Fibroblast of lung (primary cell): ENCODE measurements at places on chromosomes 7 and 10. TPM values are rescaled to one million over a fixed set of nuclear protein-coding genes. Genes with fewer than 3 reads are reported as not detected.
A peak's percentile ranks its signal among the peaks of the same experiment; 100 is the strongest.

DNA sequence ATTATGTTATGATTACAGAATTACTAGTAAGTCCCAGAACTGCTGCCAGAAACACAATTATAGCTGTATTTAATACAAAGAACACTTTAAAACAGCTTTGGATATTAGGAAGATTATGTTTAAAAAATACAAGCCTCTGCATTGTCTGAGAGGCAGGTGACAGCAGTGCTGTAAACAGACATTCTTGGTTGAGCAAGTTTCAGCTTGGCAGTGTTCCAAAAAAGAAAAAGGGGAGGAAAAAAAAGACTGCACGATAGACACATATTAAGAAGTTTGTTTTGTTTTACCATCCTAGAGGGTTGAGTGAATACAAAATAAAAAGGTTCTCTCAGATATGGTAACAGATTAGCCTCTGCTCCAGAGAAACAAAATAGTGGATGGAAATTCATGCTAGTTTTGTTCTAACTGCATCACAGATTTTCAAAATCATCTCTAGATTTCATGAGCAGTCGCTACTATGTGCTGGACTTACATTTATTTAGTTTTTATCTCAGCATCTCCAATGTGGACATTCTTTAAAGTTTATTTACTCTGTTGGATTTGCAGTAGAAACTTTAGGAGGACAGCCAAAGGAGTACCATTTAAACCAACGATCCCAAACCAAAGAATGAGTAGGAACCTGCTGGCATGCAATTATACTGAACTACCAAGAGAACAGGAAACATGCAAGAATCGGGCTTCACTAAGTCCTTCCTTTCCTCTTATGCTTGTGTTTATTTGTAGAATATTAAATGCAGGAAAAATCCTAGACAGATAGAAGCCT lies 9.0 kb downstream of the FAM204A start:
- DNase-seq = no peak

GRCh38 chr7:42338916-42339540 lies 102.0 kb upstream of the GLI3 start:
- DNase-seq = no peak

DNA sequence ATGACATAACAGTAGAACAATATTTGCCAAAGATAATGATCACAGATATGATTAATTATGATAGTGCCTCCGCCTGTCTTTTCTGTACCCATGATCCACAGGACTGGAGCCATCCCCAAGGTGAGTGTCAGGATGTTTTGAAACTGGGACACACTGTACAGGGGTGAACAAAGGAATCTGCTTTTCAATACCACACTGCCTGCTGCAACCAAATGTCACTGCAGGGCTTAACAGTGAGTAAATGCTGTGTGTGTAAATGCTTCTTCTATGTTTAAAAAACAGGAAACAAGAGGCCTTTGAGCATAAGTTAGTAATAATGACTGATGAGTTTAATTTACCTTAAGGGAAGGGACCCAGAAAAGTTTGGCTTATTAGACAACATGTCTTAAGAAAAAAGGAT lies 65.2 kb downstream of the HBP1 start:
- DNase-seq = no peak

- DNase-seq = no peak
Measured at GRCh38 chr10:17580885-17581284, 36.3 kb downstream of the HACD1 start.

DNA sequence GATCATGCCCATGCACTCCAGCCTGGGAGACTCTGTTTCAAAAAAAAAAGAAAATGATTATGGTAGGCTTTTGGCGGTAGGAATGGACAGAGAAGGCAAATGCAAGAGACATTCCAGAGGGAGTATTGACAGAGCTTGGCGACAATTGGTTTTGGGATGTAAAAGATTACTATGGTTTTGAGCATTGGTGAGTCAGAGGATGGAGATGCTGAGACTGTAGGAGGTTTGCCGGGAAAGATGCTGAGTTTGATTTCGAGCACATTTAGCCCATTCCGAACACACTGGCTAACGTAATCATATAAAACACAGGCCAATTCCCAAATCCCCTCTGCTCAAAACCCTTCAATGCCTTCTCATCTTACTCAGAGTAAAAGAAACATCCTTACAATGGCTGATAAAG lies 161.6 kb upstream of the MKLN1 start:
- peak; percentile 88 for DNase-seq

GRCh38 chr7:47128700-47129099 lies 453.2 kb downstream of the TNS3 start:
- DNase-seq = no peak

DNA sequence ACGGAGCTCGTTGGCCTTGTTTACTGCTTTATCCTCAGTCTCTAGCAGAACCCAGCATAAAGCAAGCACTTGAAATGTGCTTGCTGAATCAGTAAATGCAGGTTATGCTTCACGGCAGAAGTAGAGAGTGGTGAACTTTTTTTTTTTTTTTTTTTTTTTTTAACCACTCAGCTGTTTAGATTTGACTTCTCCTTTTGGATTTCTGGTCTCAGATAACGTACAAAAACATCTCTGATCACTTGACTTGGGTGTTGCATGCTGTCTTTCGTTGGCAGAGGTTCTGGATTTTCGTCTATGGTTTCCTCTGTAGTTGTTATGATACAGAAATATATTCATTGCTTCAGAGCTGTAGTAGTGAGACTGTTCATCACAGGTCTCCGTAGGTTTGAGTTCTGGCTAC lies 242.5 kb upstream of the HABP2 start:
- DNase-seq = no peak

DNA sequence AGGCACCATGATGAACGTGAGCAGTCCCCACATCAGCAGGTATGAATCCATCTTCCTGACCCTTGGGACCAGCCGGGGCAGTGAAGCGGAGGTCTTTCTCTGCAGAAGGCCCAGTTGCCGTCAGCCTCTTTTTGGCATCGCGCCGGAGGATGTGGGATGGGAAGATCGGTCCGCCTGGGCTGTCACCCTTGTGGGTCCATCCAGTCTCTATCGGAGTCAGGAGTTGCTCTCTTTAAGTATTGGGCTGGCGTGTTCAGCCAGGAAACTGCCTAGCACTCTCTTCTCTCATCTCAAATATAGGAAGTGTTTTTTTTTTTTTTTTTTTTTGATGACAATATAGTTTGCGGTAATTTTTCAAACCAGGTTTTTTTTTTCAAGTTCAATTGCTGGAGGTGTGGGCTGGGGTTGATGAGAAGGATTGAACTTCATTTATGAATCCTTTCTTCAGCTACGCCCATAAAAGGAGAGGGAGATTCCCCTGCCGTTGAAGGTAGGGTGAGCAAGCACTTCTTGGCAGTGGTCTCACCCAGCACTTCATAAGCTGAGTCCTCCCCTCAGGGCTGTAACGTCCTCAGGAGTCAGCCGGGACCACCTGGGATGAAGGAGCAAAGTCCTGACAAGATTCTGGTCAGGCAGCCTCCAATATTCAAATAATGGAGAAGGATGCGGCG lies at the start of gene IL2RA:
Gene IL2RA, minus strand, starts transcription at position 267 of the 671 bp plus-strand sequence. Its CDS starts 216 bp downstream, at position 51.
- DNase-seq = no peak

DNA sequence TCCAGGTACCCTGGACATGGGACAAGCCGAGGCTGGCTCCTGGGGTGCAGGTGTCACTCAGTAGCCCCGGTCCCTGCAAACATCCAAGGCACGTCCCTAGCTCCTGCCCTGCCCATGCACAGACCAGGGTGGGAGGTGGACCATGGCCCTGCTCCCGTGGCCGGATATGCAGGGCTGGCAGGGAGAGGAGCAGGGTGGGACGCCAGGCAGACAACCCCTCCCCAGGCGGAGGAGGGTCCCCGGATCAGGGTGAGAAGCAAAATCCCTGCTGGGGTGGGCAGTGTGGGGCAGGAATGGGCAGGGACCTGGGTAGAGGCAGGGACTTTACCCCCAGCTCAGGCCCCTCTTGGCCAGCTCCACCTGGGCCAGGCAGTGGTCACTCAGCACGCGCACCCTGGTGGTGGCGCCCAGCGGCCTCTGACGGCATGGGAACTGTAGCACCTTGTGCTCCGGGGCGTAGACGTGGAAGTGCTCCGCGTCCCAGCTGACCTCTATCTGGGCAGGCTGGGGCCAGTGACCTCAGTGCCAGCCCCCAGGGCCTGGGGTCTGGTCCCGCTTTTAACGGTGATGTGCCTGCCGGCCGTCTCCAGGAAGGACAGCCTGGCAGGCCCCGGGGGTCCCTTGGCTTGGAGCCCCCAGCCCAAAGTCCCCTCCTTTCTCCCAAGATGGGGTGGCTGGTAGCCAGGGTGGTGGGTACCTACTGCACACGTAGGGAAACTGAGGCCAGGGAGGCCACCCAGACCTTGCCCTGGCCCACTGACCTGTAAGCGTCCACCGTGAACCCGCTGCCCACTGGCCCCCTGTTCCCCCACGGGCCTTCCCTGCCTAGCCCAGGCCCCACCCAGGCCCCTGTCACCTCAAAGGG lies 1.2 kb downstream of the GRIFIN start:
- no peak for DNase-seq

DNA sequence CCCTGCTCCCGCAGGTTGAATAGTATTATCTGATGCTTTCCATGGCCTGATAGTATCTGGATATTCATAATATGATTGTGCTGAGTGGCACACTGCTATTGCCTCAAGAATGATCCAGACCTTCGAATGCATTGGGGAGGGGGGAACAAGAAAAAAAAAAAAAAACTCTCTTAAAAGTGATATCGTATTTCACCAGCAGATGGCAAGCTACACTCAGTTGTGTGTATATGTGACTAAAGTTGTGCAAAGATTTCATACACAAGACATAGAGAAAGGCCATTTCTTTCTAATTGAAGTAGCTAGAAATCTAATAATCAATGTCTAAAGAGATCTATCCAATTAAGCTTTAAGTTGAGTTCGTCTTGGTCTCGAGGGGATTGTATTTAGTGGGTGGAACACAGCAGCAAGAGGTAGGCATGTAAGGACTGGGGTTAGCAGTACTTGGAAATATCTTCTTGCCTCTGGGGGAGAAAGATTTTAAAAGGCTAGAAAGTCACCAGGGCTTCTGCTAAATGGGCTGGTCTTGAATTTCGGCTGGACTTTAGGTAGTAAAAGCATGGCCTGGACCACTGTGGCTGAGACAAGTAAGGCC lies 15.3 kb downstream of the SFRP4 start:
- DNase-seq = peak; percentile 59

- DNase-seq = no peak
Measured at GRCh38 chr10:14456870-14457266, 126.1 kb upstream of the FRMD4A start.

GRCh38 chr7:148770004-148770403 lies 71.3 kb downstream of the CUL1 start:
- no peak for DNase-seq

DNA sequence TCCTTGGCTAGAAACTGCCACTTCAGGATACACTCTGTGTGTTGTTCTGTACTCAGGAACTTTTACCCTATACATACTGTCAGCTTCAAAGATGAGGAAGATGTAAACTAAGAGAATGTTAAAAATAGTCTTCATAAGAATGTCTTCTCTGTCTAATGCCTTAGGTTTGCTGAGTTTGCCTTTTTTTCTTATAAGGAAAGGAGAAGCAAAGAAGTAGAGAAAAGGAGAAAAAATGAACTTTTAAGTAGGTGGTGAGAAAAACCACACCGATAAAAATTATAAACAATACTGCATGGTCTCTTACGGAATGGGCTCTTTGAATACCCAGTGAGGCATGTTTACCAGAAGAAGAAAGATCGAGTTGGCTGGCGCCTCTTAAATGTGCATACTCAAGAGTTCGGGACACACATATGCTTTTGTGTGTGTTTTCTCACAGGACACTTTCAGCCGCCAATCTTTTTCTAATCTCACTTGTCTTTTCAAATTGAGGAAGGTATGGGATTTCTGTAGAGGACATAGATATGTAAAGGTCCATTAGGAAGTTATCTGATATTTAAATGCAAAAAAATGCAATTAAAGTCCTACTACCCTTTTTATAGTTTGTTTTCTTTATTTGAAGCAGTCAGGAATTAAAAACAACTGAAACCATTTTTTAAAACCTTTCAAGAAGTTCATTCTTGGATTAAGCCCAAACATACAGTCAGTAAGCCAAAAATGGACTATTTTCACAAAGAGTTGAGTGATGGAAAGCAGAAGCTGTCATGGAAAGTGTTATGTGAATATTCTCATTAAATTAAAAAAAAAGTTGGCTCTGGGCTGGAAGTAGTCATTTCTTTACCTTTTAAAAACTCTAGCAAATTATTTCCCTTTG lies 100.6 kb upstream of the MDFIC start:
- DNase-seq = peak; percentile 50

GRCh38 chr10:32318476-32318896 lies 28.5 kb downstream of the EPC1 start:
- peak; percentile 23 for DNase-seq

DNA sequence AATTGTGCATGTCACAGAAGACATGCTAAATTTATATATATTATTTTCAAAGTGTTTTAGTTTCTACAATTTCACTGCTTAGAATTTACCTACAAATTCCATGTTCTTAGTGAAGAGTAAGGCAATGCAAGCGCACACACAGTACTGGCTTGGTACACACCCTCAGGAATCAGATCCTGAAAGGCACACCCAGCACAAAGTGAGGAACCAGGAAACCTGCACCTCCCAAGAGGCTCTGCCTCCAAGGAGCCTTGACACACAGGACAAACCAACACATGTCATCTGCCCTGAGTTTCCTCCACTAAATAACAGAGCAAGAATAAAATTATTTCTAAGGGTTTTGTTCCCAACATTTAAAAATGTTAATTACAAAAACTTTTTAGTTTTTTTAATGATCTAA lies 156.2 kb downstream of the PARD3 start:
- DNase-seq = no peak

DNA sequence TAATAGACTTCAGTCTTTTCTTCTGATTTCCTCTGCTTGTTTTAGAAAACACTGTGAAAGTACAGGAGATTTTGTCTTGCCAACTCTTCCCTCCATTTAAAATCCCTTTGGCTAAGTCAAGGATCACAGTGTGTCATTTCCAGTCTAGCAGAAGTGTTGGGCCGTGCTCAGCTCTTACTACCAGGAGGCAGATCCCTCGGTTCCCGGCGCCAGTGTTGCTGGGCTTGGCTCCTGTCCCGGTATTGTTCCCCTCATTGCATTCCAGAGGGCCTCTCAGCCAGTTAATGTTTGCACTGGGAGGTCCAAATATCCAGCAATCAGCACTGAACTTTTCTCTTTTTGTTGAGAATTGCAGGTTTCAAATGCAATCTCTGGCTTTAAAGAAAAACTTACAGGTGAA lies 612.1 kb upstream of the MGMT start:
- peak; percentile 8 for DNase-seq

GRCh38 chr10:26841733-26842317 lies 18.9 kb downstream of the ABI1 start:
- DNase-seq = no peak

The SPRN gene
- total RNA-seq = under 0.01 and 0.33 TPM in 2 replicates

The AGR3 gene
- total RNA-seq = not detected in 2 replicates

The PRF1 gene
- total RNA-seq = not detected in 2 replicates

The ANKRD1 gene
- under 0.01 TPM in 1 of 2 replicates, not detected in the other for total RNA-seq

The BHLHA15 gene
- 0.33 and 0.51 TPM in 2 replicates for total RNA-seq

The LMOD2 gene
- total RNA-seq = not detected in 2 replicates

The RPP38 gene
- total RNA-seq = 14.6 and 15.4 TPM in 2 replicates

The CALHM1 gene
- not detected in 2 replicates for total RNA-seq

The NODAL gene
- total RNA-seq = not detected in 2 replicates
